Omental fat pad (tissue), 4 donors: ENCODE measurements at places on chromosomes 5 and 9.

GRCh38 chr5:103120607-103121200 lies 603 bp downstream of the PPIP5K2 start:
- no peak for DNase-seq

DNA sequence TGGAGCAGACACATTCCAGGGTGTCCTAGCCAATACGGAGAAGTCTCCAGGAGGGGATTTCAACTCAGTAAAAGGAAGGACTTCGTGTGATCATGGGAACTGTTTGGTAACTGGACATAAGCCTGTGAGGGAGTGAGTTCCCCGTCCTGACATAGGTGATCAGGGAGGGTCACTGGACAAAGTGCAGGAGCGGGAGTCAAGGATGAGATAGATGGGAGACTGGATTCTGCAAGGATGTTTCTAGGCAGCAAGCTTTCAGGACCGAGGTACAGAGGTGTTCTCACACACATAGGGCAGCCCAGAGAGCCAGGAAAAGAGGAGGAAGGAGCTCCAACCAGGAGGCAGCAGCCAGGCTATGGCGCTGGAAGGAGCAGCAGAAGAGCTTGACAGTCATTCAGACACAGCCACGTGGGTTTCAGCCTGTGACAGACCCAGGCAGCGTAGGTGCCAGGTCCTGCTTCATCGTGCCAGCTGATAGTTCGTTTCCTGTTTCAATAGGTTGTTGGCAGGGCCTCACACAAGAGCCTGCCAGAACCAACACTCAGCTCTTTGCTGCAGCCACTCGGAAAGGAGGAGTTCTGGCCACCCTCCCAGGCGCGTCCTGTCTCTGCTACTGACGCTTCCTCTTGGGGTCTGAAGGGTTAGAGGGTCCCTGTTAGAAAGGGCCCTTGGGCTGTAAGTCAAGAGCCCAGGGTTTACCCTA lies 84.1 kb downstream of the AMBP start:
- DNase-seq = no peak

- DNase-seq = no peak
Observed at GRCh38 chr9:78985084-78985738, 586.6 kb upstream of the TLE4 start.

- DNase-seq = no peak
Observed at GRCh38 chr5:111070272-111071134, 1.0 kb upstream of the TSLP start.
